ENCODE measurements at places on chromosomes 12 and 14.
A peak's percentile ranks its signal among the peaks of the same experiment; 100 is the strongest.

DNA sequence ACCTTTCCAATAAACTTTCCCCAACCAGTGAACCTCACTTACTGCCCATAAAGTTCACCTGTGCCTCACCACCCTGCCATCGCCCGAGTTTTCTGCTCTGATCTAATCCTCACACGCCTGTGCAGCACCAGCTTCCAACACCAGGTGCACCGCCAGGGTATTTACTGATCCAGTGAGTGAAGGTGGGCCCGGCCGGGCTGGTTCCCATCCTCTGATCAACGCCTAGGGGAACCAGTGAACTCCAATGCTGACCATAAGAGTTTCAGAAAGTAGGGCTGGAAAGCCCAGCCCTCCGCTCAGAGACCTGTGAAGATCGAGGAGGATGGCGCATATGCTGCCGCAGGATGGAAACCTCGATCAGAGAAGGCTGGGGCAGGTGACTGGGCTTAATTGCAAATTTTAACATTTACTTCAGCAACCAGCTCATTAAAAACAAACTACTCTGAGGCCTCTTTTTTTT, 685 bp upstream of the MYL6B start:
- peak; percentile 70 for DNase-seq

DNA sequence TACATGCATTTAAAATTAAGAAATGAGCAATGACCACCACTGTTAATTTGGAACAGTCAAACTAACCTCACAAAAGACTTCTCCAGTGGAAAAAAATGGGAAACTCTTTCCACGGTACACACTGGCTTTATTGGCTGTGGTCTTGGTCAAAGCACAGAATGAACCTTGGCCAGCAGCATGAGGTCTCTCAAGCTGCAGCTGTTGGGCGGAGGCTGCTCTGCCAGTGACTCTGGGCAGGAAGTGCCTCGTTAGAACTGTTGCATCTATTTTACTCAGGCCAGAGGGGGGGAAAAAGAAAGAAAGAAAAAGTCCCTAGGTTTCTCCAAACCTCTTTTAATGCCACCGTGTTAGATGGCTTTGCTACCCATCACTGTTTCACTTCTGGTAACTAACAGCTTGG, 279.8 kb upstream of the DIO2 start:
- DNase-seq, result no peak

- peak; percentile 5 for DNase-seq
Observed at GRCh38 chr12:38664661-38665269, 240.6 kb downstream of the CPNE8 start.

GRCh38 chr12:128976120-128976738, 123.0 kb downstream of the GLT1D1 start:
- no peak for DNase-seq

- DNase-seq, result no peak
Observed at GRCh38 chr14:106518054-106518943, 991.9 kb downstream of the TMEM121 start.

DNA sequence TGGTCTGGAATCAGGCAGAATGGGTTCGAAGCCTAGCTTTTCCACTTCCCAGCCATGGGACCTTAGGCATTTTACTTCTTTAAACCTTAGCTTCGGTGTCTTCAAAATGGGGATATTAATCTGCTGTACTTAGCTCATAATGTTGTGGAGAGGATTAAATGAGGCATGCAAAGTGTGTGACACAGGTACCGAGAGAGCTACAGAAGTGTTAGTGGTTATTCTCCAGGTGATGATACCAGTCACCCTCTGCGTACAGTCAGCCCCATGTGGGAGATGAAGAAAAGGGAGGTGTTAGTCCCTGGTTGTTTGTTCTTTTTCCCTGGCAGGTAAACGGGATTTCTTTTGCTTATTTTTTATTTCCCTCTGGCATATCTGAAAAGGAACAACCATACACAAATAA, 212.1 kb downstream of the PHLDA1 start:
- DNase-seq, result no peak

DNA sequence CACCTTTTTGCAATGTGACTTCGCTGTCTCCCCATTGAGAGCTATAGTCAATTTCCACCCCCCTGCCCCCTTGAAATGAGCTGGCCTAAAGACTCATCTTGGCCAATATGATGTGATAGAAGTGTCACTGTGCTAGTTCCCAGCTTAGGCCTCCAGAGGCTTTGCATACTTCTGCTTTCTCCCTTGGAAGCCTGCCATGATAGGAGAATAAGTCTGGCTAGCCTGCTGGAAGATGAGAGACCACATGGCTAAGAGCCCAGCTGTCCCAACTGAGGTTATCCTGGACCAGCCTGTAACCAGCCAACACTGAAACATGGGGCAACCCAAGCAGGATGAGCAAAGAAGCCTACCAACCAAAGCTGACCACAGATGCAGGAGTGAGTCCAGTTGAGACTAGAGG, 196.9 kb downstream of the GRIN2B start:
- DNase-seq, result no peak

DNA sequence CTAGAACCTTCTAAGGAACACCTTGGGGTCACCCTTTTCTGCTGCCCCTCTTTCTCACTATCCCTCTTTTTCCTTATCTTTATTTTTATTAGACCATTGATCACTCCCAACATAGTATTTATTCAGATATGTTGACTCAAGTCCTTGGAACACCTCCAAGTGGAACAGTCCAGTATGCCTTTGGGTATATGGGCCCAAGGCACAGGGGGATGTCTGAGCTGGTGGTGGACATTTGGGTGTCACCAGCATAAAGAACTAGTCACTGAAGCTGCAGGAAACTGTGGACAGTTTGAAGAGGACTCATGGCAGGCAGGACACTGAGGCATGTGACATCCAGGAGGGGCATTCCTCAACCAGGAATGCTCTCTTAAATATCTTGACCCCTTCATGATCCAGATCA, 105.6 kb downstream of the VEZT start:
- DNase-seq, result no peak

- DNase-seq, result peak; percentile 42
Observed at GRCh38 chr12:101064721-101065120, 145.3 kb downstream of the SLC5A8 start.

GRCh38 chr12:102971227-102971626, 13.8 kb downstream of the ASCL1 start:
- DNase-seq, result no peak

DNA sequence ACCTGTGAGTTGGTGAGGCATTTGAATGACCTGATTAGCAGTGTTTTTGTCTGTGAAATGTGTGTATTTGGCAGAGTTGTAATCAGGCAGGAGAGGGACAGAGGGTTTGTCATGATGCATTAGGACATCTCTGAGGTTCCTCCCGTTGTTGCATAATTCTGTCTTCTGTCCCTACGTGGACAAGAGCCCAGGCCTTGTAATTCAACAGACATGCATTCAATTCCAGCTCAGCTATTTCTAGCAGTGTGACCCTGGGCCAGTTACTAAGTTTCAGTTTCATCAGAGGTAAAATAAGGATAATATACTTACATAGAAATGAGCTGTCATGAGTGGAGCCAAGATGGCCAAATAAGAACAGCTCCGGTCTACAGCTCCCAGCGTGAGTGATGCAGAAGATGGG, 208.6 kb downstream of the SLC38A4 start:
- no peak for DNase-seq

- peak; percentile 37 for DNase-seq
Observed at GRCh38 chr14:59631237-59631636, 54.6 kb upstream of the CCDC175 start.

- no peak for DNase-seq
Observed at GRCh38 chr12:68789144-68789878, 18.7 kb upstream of the MDM2 start.

- no peak for DNase-seq
Observed at GRCh38 chr12:25723336-25723735, 170.3 kb upstream of the LMNTD1 start.

DNA sequence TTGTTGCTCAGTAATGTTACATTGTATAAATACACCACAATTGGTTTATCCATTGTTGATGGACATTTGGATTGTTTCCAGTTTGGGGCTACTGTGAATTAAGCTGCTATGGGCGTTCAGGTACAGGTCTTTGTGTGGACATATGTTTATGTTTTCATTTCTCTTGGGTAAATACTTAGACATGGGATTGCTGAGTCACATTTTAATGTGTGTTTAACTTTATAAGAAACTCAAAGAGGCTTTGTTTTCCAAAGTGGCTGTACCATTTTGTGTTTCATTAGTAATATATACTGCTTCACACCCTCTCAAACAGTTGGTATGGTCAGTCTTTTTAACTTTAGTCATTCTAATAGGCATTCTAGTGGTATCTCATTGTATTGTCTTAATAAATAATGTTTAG, 225.0 kb downstream of the SPTSSA start:
- no peak for DNase-seq

DNA sequence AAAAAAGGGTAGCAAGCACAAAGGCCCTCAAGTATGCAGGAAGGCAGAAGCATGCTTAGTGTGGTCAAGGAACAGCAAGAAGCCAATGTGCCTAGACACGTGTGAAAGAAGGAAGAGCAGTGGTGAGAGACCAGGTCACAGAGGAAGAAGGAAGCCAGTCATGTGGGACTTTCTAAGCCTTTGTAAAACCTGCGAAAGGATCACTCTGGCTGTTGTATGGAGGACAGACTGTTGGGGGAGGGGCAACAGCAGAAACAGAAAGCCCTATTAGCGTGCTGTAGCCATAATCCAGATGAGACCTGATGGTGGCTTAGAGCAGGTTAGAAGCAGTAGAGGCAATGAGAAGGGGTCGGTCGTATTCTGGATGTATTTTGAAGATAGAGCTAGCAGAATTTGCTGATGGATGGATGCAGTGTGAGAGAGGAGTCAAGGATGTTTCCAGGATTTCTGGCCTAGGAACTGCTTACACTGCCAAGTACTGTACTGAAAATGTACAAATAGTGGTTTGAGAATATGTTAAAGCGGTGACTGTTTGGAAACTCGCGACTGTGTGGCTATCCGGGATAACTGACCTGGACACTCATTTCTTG, 5.7 kb upstream of the MLF2 start:
- no peak for DNase-seq

DNA sequence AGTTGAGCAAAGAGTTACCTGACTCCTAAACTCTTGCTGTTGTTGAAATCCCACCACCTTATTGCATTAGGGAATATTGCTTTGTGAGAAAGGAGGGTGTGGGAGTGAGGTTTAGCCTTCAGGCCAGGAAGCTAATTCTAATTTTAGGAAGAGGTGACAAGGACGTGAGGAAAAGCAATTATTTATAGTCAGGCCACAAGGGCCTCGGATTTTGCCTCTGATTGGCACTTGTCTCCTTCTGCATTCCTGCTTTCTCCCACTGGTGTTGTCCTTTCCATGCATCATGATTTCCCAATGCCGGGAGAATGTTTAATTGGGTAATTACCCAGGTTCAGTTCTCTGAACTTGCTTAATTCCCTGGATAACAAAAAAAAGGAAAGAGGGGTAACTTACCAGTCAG, 37.9 kb upstream of the SLC38A2 start:
- no peak for DNase-seq

GRCh38 chr12:101761350-101761749, 22.1 kb upstream of the SYCP3 start:
- no peak for DNase-seq

DNA sequence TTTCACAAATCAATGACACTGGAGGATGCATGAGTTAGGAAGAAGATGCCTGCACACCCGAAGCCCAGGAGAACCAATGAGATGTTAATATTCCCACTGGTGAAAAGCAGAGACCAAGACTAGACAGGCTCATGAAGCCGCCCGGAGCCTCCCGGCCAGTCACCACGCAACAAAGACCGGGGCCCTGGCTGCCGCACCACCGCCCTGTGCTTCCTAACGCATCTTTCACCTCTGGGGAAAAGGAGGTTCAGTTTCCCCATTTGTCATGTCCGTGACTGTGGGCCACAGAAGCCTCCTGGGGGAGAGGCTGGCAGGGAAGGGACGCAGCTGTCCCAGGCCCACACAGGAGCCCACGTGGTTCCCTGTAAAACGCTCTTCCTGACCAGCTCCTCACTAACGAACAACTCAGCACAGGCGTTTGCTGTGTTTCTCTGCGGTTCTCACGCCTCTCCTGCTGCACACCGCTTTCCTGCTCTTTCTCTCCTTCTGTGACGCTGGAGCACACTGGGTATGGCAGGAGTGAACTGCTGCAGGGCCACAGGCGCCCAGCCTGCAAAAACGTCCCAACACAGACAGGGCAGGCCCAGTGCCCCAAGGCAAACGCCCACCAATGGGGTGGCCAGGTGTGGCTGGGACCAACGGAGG, 10.8 kb downstream of the RIMBP2 start:
- DNase-seq, result no peak

DNA sequence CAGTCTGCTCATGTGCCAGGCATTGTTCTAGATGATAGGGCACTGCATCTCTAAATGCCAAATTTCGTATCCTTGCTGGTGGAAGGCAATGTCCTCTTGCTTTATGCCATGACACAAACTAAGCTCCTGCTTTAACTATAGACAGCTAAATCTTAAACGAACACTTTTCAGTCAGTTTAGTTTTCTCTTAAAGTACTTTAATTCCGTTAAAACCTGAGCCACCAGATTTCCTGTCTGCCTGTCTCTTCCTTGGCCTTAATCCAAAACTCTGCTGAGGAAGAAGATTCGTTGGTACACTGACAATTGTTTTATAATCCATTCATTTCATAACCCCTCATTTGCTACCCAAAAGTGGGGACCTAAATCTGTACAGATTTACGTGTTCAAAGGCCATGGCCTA, 194.4 kb upstream of the BCL2L14 start:
- DNase-seq, result no peak

DNA sequence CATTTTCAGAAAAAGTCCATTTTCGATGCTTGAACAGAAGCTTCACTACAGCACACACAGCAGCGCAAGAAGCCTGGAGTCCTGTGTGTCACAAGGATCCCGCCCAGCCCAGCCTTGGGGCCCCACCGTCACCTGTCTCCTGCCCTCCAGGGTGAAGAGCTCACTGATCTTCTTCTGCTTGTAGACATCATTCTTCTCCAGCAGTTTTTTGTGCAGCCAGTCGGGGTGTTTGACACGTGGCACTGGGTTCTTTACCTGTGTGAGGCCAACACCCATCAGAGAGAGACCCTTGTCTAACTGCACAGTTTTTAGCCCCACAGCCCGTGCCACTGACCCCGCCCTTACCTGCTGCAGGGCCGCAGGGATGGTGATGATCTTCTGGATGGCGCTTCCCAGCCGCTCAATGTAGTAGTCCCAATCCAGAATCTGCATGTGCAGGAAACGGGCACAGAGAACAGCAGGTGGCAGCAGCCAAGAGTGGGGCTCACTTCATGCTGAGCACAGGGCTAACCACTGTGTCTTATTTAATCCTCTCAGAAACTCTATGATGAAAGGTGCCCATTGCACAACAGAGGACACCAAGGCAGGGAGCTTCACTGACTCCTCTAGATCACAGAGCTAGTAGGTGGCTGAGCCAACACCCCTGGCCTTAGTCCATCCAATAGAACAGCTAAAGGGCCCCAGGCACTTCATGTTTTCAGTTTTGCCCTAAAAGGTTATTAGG, 30.0 kb downstream of the POLE start:
- DNase-seq, result no peak

DNA sequence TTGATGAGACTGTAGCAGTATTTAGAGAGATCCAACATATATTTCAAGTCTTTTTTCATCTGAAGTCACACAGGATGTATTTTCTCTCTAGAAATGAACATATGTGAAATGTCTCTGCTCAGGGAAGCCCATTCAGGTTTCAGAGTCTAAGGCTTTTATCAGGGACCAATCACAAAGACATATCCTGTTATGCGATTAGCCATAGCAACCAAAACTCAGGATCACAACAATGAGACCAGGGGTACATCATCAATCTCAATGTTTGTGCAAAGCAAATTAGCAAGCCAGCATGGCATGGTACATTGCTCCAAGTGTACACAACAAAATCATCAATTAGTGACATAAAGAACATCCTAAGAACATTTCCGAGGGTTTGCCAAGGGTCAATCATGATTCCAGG, 99.2 kb upstream of the AMN1 start:
- DNase-seq, result no peak

GRCh38 chr14:56237398-56237797, 119.2 kb downstream of the PELI2 start:
- DNase-seq, result no peak

GRCh38 chr14:35470755-35471154, 63.2 kb upstream of the INSM2 start:
- peak; percentile 14 for DNase-seq
